Caco-2 (cell line): ENCODE measurements at places on chromosomes 1 and 21. TPM values are rescaled to one million over a fixed set of nuclear protein-coding genes. Genes with fewer than 3 reads are reported as not detected.

DNA sequence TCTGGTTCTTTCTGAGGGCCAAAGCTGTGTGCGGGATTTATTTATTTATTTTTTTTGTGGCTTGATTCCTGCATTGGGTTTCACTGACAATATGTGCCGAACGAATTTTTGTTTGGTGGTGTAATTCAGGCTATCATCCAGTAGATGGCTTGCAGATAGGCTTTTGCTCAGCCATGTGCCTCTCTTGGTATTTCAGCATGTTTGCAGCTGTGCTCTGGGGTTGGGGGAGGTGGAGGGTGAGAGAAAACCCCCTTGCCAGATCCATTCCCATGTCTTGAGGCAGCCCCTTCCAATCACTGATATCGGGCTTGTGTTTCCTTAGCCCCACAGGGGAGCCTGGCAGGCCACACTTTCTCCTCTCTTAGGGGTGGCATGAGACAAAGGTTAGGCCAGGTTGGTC lies 302.4 kb downstream of the PTGER3 start:
- H3K4me1 ChIP-seq, result no peaks in the 10 kb centered on the region
- peak; percentile 1 for DNase-seq
- H3K4me3 ChIP-seq, result no peak overlapping the region
- H3K27ac ChIP-seq, result no peak overlapping the region
- H3K36me3 ChIP-seq, result no peaks in the 10 kb centered on the region

DNA sequence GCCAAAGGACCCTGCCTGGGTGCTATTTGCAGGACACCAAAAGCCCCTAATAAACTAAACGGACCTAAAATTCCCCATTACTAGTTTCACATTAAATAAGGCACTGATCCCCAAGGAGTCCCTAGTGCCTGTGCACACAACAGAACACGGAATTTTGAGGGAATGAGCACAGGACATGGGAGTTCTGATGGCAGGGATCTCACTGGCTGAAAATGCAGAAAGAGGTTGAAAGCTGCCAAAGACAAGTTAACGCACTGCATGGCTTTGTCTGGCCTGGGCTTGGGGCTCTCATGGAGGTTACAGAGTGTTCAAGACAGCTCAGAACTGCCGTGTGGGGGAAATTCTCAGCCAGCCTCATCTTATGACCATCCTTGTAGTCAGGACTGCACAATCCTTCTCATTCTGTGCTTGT lies 15.6 kb upstream of the ATP1B1 start:
- H3K4me3 ChIP-seq, result no peak overlapping the region
- H3K4me1 ChIP-seq, result peaks cover 28% of the 10 kb centered on the region
- DNase-seq, result no peak
- no peak overlapping the region for H3K27ac ChIP-seq
- H3K27me3 ChIP-seq, result no peaks in the 10 kb centered on the region
- H3K36me3 ChIP-seq, result no peaks in the 10 kb centered on the region

- no peak overlapping the region for H3K27ac ChIP-seq
- H3K4me1 ChIP-seq, result no peaks in the 10 kb centered on the region
- no peaks in the 10 kb centered on the region for H3K36me3 ChIP-seq
- no peak for DNase-seq
Observed at GRCh38 chr1:53627031-53627430, 111.9 kb downstream of the GLIS1 start.

DNA sequence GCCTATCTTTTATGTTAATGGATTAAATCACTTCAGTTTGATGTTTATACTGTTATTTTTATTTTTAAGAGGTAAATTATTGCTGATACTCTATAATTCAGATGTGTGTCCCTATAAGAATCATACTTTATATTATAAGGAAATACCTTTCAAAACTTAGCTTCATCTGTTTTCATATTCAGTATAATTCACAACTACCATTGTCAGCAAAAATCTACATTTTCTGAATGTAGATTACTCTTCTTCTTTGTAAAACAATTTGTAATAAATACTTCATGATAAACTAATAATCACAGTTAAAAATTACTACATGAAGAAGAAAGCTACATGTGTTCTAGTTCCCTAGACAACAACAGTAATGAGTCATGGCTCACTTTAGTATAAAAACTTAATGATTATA lies 115.4 kb upstream of the SERTAD4 start:
- H3K4me1 ChIP-seq, result no peaks in the 10 kb centered on the region
- no peak overlapping the region for H3K4me3 ChIP-seq
- H3K36me3 ChIP-seq, result no peaks in the 10 kb centered on the region
- H3K27ac ChIP-seq, result no peak overlapping the region
- DNase-seq, result no peak

DNA sequence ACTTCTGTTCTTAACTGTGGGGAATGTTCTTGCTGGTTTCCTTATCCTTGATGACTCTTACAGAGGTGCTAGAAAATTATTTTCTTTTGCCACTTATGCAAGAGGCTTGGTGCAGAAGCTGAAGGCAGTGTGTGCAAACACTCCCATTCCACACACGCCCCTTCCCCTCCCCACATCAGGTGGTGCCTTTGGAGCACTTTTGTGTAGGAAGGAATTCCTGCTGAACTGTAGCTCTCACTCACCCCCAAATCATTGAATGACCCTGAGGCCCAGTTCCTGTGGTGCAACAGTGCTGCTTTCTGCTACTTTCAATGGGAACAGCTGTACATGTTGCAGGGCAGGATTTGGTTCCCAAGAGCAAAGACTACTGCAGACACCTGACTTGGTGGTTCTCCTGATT lies 101.8 kb downstream of the CD247 start:
- H3K4me1 ChIP-seq, result no peaks in the 10 kb centered on the region
- no peak overlapping the region for H3K4me3 ChIP-seq
- DNase-seq, result no peak
- peaks cover 1% of the 10 kb centered on the region for H3K36me3 ChIP-seq
- H3K27ac ChIP-seq, result no peak overlapping the region

DNA sequence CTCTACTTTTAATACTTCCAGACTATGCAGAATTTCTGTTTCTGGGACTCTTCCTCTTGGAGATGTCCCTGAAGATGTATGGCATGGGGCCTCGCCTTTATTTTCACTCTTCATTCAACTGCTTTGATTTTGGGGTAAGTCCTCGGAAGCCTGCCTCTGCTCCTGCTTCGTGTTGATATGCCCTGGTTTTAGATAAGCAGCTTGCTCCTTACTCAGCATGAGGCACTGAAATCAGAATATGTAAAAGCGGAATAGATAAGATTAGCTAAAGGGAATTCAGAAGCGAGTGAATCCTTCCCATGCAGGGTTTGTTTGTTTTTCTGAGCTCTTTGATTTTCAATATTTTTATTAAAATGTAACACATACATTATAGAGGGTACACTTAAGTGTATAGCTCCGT lies 234.7 kb downstream of the CACNA1E start:
- DNase-seq, result no peak
- no peak overlapping the region for H3K4me3 ChIP-seq
- no peaks in the 10 kb centered on the region for H3K4me1 ChIP-seq
- H3K27me3 ChIP-seq, result no peaks in the 10 kb centered on the region; the same call in none of the 2 replicates

DNA sequence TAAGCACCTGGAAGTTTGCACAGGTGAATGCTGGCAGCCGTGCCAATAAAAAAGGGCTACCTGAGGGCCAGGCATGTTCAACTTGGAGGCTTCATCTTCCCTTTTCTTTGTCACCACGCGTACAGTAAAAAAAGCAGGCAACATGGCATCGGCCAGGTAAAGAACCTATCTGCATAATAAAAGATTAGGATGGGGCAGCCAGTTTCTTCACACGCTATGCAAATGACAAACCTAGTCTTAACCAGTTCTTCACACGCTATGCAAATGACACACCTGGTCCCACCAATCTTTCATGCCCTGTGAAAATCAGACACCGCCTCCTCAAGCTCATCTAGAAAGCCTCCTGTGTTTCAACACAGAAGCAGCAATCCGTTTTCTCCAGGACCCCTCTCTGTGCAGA lies 413.4 kb downstream of the HLX start:
- no peaks in the 10 kb centered on the region for H3K27me3 ChIP-seq
- no peaks in the 10 kb centered on the region for H3K36me3 ChIP-seq
- DNase-seq, result no peak
- no peak overlapping the region for H3K4me3 ChIP-seq
- H3K4me1 ChIP-seq, result no peaks in the 10 kb centered on the region

DNA sequence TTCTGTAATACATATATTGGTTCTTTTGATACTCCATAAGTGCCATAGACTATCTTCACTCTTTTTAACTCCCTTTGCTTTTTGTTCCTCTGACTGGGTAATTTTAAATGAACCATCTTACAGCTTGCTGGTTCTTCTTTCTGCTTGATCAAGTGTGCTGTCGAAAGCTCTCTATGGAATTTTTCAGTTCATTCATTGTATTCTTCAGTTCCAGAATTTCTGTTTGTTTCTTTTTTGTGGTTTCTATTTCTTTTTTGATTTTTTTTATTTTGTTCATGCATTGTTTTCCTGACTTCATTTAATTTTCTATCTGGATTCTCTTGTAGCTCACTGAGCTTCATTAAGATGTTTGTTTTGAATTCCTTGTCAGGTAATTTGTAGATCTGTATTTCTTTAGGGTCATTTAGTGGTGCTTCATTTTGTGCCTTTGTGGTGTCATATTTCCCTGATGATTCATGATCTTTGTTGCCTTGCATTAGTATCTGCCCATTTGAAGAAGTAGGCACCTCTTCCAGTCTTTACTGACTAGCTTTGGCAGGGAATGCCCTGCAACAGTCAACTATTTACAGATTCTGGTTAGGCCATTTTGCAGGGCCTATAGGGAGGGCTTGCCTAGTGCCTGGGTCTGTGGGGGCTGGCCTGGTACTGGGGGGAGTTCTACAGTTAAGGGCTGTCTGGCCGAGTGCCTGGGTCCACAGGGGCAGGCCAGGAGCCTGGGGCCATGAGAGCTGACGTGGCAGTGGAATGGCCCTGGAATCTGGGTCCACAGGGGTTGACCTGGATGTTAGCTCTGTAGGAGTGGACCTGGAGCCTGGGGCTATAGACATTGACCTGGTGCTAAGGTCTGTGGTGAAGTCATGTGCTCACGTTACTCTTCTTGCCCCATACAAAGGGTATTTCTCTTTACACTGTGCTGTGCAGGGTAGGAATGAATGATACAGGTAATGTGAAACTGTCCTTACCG lies 89.7 kb downstream of the MAGI3 start:
- no peak for DNase-seq
- H3K4me3 ChIP-seq, result no peak overlapping the region
- H3K27ac ChIP-seq, result no peak overlapping the region
- no peaks in the 10 kb centered on the region for H3K27me3 ChIP-seq
- H3K4me1 ChIP-seq, result no peaks in the 10 kb centered on the region

DNA sequence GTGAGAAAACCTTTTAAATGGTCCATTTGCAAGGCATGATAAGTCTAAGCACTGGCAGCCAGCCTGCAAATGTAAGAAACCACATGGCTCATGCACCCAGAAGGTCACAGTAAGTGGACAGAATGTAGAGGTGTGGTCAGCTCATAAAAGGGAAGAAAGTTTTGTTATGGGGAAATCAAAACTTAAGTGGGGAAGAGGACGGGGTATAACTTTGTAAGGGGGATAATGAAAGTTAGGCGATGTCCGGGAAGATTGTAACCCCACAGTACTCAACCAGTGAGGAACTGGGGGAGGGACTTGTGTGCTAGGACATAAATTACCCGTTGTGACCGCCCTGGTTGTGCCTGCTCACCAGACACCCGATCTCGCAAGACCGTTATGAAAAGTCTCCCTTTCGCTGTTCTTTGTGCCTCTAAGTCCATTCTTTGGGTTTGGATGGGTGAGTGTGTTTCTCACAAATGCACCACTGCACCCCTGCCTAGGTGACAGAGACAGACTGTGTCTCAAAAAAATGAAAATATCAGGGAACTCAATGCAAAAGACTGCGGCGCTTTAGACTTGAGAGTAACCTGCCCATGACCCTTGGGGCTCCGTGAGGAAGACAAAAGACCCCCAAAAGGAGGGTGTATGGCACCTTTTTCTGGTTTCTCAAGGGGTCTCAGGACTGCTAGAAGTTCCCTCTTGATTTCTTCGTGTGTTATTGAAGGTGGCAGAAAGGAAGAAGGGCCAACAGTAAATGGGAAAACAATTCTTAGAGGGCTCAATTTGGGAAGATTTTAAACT lies 28.6 kb upstream of the ZNF496 start:
- no peak overlapping the region for H3K27ac ChIP-seq
- H3K4me3 ChIP-seq, result no peak overlapping the region
- H3K4me1 ChIP-seq, result peaks cover 6% of the 10 kb centered on the region; the same call in 1 of the 2 replicates
- no peak for DNase-seq

- H3K4me1 ChIP-seq, result no peaks in the 10 kb centered on the region
- H3K27ac ChIP-seq, result peak overlapping the region; percentile 96
- no peak for DNase-seq
- H3K4me3 ChIP-seq, result peak overlapping the region; percentile 62
- no peaks in the 10 kb centered on the region for H3K27me3 ChIP-seq
Observed at GRCh38 chr1:151167116-151167515, 1.2 kb downstream of the SCNM1 start.

GRCh38 chr1:117364240-117364639 lies 3.0 kb upstream of the MAN1A2 start:
- no peaks in the 10 kb centered on the region for H3K36me3 ChIP-seq
- no peaks in the 10 kb centered on the region for H3K27me3 ChIP-seq
- H3K4me3 ChIP-seq, result no peak overlapping the region
- no peak overlapping the region for H3K27ac ChIP-seq
- peaks cover 15% of the 10 kb centered on the region; the same call in 1 of the 2 replicates for H3K4me1 ChIP-seq

- no peak for DNase-seq
- no peaks in the 10 kb centered on the region for H3K4me1 ChIP-seq
- no peaks in the 10 kb centered on the region for H3K27me3 ChIP-seq
- no peaks in the 10 kb centered on the region for H3K36me3 ChIP-seq
- H3K4me3 ChIP-seq, result no peak overlapping the region
Observed at GRCh38 chr1:96002201-96002600, 719.4 kb upstream of the PTBP2 start.

DNA sequence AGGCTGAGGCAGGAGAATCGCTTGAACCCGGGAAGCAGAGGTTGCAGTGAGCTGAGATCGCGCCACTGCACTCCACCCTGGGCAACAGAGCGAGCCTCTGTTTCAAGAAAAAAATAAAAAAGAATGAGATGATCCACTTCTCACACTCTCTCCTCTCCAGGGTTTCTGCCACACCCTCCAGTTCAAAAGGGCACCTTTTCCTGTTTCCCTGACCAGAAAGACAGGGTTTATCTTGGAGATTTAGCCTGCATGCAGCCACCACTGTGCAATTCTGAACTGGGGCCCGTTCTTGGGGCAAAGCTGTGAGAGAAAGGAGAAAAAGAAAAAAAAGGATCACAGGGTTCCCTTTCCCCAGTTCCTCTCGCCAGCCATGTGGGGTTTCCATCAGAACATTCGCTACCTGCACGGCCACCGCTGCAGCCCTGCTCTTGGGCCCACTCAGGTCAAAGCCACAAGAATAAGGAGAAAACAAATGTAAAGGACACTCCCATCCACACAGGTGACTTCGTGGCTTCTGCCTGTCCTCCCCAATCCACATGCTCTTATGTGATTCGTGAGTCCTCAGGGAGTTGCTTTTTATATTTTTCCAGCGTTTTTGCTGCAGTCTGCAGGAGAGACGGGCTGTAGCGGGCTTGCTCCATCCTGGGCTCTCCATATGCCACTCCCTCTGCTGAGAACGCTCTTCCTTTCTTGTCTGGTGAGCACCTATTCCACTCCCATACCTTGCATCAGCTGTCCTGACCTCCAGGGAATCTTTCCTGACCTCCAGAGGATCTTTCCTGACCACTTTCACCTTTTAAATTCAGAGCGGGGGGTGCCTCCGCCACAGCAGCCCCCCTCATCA lies 26.4 kb downstream of the GNG4 start:
- no peak overlapping the region for H3K4me3 ChIP-seq
- peak overlapping the region; percentile 63 for H3K27ac ChIP-seq

- peaks cover 15% of the 10 kb centered on the region for H3K36me3 ChIP-seq
- peak overlapping the region; percentile 100 for H3K27ac ChIP-seq
- H3K4me3 ChIP-seq, result no peak overlapping the region
- no peaks in the 10 kb centered on the region for H3K27me3 ChIP-seq
- DNase-seq, result no peak
- peaks cover 44% of the 10 kb centered on the region for H3K4me1 ChIP-seq
Observed at GRCh38 chr1:156744786-156745419, 4.0 kb upstream of the MRPL24 start.

GRCh38 chr1:193322211-193322610 lies 135.8 kb upstream of the B3GALT2 start:
- H3K27ac ChIP-seq, result peak overlapping the region; percentile 35
- H3K4me3 ChIP-seq, result no peak overlapping the region

The CNTN2 gene
- total RNA-seq, result not detected in 2 replicates

The SPATA17 gene
- total RNA-seq, result 0.84 and 1.1 TPM in 2 replicates

The ATAD3B gene
- total RNA-seq, result 48.1 and 54.7 TPM in 2 replicates
